Transverse colon (tissue), 4 donors: ENCODE measurements at places on chromosomes 2 and 18.
A peak's percentile ranks its signal among the peaks of the same experiment; 100 is the strongest.

GRCh38 chr2:222554517-222554916 is 101.4 kb downstream of the FARSB start:
- DNase-seq, result no peak

DNA sequence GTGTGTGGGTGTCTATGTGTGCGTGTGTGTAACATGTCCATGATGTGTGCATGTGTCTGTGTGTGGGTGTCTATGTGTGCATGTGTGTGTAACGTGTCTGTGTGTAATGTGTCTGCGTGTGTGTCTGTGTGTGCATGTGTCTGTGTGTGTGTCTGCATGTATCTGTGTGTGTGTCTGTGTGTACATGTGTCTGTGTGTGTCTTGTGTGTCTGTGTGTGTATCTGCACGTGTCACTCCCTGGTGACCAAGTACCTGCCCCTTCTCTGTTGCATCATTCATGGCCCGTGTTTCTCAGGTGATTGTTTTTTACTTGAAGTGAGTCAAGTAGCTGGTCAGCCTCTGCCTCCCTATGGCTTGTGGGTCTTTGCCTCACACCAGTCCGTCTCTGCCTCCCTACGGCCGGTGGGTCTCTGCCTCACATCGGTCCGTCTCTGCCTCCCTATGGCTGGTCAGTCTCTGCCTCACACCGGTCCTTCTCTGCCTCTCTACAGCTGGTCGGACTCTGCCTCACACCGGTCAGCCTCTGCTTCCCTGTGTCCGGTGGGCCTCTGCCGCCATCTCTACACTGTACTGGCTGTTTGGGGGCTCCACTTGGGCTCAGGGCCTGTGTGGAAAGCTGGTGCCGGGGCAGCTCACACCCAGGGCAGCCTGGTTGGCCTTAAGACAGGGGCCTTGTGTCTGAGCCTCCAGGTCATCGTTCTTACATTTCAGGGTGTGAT is 31.6 kb downstream of the KCNG2 start:
- no peak for DNase-seq

- DNase-seq, result no peak
Measured at GRCh38 chr18:61891271-61891670, 1.5 kb downstream of the RNF152 start.

GRCh38 chr2:162243294-162243693 is at the start of gene FAP:
TSS of gene FAP (minus strand) at chr2:162243445. CDS start at chr2:162243327, 118 bp downstream.
- DNase-seq, result no peak

DNA sequence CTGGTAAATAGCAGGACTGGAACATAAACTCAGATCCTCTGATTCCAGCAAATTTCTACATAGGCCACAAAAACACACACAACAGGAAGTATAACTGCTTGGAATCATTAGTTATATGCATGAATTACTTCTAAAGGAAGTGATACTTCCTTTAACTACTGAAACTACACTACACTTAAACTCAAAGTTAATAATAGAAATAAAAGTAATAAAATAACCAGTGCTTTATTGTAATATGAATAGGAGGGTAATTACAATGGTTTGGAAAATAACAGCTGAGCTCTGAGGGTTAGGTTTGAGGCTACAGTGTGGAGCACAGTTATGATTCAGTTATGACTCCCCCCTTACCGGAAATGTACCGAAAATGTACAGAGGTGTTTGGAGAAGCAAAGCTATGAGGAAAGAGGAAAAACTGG is 18.5 kb upstream of the POLI start:
- no peak for DNase-seq

- no peak for DNase-seq
Measured at GRCh38 chr2:2507417-2507997, 176.4 kb upstream of the MYT1L start.

DNA sequence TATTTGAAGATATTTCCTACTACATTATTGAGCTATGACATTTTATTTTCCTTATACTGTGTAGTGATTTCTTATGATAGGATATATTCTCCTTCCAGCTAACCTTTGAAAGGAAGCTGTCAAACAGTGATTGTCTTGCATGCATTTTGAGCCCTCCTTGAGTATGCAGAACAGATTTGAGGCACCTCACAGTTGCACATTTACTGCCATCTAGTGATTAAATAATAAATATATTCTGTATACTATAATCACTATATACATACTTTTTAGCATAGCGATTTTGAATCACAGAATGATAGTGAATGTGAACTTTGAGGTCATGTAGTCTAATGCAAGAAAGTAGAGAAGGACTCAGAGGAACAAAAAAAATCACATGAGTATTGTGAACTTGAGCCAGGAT is 268.4 kb upstream of the CDH19 start:
- DNase-seq, result no peak

- no peak for DNase-seq
Measured at GRCh38 chr18:48750485-48751175, 200.1 kb downstream of the SMAD7 start.

GRCh38 chr2:16252251-16252650 is 311.9 kb downstream of the MYCN start:
- no peak for DNase-seq

GRCh38 chr2:172300851-172301250 is 126.5 kb upstream of the ITGA6 start:
- DNase-seq, result no peak

DNA sequence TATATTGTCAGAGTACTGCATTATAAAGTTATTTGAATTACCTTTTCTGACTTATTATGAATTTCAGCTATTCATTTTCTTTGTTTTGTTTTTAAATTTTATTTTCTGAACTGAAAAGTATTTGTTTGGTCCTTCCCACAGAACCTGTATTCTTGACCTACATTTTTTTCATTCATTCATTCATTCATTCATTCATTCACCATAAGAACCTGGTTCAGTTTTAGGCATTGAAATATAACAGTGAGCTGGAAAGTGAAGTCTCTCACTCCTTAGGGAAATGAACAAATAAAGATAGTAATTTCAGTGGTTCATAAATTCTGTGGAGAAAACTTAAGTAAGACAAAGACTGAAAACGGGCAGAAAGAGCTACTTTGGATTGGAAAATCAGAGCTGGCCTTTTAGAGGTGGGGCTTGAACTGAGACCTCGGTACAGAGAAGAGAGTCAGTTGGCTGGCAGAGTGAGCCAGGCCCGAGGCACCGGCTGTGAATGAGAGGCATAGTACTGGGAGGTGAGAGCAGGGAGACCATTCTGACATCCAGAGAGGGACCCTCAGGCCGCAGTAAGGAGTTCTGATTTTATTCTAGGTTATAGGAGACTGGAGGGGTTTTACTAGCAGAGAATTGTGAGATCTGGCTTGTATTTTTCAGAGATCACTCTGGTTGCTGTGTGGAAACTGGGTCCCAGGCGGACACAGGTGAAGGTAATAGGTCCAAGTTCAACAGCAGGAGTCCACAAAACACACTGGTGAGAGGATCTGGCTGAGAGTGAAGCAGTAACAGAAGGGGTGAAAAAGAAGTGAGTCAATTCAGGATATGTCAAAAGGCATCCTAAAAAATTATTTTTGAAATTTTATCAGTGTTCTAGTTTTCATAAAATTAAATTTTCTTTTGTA is 75.8 kb upstream of the FN1 start:
- no peak for DNase-seq

DNA sequence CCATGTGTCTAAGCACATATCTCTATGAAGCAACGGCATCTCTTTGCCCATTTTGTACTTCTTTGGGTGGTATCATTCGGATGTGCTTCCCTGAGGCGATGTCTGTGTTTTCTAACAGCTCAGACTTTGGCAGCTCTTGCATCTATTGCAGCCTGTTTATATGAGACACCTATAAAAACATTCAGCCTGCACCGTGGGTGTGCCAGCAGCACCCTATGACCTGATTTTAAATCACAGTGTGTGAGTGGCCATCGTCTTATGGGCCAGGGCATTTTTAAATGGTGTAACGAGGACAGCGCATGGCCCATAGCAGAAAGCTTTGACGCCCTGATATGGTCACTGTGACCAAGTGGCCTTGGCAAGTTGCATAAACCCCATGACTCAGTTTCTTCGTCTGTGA is 12.9 kb downstream of the NPAS2 start:
- DNase-seq, result peak; percentile 68

- no peak for DNase-seq
Measured at GRCh38 chr2:155381436-155381835, 682.9 kb downstream of the KCNJ3 start.

- DNase-seq, result no peak
Measured at GRCh38 chr18:64674694-64675093, 525.8 kb upstream of the LINC00305 start.

DNA sequence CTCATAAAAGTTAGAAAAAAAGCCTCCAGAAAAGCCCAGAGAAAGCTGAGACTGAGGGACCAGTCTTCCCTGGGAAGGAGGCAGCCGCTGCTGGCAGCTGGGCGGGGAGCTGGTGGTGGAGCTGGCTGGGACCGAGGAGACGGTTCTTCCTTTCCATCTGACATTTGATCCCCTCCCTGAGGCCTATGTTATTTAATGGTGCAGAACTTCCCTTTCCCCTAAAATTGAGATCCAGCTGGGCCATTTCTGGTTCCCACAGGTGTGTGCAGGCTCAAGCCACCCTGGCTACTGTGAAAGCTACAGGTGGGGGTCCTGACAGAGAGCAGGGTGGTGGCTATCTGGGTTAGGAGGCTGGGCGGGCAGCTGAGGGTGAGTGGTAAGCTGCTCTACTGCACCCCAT is 81.5 kb upstream of the FZD7 start:
- DNase-seq, result no peak

GRCh38 chr2:134628453-134628852 is 90.3 kb downstream of the TMEM163 start:
- DNase-seq, result no peak

- no peak for DNase-seq
Measured at GRCh38 chr2:25806941-25807340, 71.3 kb downstream of the ASXL2 start.

DNA sequence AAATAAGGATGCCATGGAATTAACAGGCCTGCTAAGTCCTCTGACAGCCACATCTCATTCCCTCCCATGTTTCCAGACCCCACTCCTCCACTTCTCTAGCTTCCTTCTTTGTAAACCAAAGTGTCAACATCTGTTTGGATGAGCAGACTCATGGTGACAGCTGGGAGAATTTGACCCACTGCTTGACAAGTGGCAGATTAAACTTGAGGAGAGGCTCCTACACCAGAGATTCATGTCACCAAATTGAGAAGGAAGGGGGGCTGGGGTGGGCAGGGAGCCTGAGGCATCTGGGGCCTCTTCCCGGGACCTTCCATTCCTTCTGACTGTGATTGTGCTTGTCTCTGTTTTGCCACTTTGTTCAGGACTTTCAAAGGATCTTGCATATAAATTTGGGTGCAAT is 41.0 kb upstream of the IGFBP5 start:
- DNase-seq, result no peak

DNA sequence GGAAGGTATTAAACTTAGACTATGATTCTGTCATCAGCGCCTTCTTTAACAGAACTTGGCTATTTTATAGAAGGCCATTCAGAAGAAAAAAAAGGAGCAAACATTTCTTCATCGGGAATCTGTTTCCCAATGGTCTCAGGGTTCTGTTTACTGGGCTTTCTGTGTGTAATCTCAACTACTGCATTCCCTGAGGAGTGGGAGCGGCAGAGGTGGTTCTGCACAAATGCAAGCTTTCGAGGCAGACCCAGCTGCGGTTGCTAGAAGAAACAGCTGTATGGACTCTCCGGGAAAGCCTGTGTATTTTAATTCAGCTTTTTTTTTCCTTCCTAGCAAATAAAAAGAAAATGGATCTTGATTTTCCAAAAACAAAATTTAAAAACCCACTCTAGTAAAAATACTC is 250.7 kb downstream of the NAPG start:
- no peak for DNase-seq

- DNase-seq, result no peak
Measured at GRCh38 chr2:120468136-120468535, 122.2 kb downstream of the INHBB start.

GRCh38 chr18:3451989-3452749 is 2.2 kb downstream of the TGIF1 start:
- peak; percentile 78 for DNase-seq

- DNase-seq, result no peak
Measured at GRCh38 chr2:3099145-3099859, 278.3 kb downstream of the EIPR1 start.

DNA sequence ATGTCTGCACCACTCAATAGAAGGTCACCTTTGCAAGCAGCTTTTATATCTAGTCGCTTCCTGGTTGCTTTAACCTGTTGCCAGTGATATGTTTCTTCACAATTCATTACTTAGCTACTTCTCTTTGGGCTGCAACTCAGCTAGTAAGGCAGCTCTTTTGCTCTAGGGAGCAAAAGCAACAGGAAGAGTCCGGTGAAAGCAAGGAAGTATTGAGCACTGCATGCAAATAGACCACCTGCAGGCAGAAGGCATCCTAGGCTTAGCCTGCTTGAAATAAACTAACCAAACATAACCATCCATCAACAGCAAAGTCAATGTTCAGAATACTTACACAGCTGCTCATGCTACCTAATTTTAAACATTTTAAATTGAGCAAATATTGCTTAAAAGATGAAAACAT is 529.2 kb upstream of the LINC00305 start:
- DNase-seq, result no peak

- DNase-seq, result no peak
Measured at GRCh38 chr2:77325395-77325794, 196.8 kb downstream of the LRRTM4 start.

DNA sequence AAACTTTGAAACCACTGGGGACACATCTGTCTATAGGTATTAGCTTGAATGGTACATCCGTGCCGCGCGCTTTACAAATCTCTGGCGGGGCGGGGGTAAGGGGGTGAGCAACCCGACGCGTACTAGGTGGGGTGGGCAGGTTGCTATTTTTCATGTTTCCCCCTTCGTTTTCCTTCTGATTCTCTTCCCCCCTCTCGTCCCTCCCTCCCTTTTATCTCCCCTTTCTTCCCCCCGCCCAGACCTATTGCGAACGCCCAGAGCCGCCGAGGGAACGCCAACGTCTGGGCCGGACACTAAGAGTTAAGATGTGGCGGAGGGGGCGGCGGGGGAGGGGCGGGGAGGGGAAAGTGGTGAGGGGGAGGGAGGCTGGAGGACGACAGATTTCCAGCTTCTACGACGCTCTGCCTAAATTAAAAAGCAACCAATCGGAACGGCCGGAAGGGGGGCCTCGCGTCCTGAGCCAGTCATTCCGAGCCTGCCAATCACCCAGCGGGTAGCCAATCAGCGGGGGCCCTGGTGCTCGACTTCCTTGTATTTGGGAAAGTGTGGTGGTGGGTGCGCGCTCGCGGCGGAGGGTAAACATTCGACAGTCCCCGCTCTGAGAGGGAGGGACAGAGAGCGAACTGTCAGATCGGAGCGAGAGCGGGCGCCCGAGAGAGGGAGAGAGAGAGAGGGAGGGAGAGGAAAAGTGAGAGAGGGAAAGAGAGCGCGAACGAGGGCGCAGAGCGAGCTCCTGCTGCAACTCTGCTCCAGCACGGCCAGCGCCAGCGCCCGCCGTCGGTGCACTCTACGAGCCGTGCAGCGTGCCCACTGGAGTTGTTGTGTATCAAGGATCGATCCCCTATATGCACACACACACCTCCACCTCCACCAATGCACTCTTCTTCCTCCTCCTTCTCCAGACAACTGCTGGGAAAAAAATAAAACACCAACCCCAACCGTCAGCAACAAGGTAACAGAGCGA is at the start of gene POU3F3:
Gene POU3F3 (plus strand): TSS at position 582 of the 964 bp plus-strand sequence. CDS start 1,396 bp downstream, outside the sequence.
- DNase-seq, result peak; percentile 66
